ENCODE measurements at places on chromosomes 16 and 17. TPM values are rescaled to one million over a fixed set of nuclear protein-coding genes. Genes with fewer than 3 reads are reported as not detected.
A peak's percentile ranks its signal among the peaks of the same experiment; 100 is the strongest.

Gene ITGAD
- not detected for total RNA-seq

Gene IRX6
- total RNA-seq: 0.82 TPM

DNA sequence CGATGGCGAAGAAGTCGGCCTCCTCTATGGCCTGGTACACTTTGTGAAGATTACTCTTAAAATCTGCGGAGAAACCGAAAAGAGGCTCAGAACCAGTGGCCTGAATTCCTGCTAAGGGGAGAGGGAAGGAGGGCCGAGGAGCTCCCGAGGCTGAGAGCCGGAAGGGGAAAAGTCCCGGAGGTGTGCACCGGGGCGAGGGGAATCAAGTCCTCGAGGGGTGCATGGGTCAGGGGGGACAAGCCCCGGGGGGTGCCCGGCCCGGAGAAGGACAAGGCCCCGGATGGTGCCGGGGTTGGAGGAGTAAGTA lies 495 bp downstream of the PARN start:
- DNase-seq: peak; percentile 37

DNA sequence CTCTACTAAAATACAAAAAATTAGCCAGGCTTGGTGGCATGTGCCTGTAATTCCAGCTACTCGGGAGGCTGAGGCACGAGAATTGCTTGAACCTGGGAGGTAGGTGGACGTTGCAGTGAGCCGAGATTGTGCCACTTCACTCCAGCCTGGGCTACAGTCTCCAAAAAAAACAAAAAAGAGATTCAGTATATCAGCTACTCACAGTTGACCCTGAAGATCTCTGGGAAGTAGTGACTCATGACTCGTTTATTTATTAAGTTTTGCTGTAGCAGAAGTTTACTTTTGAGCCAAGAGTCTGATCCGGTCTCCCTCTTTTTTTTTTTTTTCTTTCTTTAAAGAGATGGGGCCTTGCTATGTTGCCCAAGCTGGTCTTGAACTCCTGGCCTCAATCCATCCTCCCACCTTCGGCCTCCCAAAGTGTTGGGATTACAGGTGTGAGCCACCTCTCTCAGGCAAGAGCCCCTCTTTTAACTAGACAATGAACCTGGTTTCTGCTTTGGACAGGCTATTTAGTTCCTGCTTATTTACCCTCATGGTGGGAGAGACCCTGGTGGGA lies 4.4 kb downstream of the MVP start:
- DNase-seq: no peak

- no peak for DNase-seq
Observed at GRCh38 chr17:1548032-1548431, 14.6 kb downstream of the PITPNA start.

DNA sequence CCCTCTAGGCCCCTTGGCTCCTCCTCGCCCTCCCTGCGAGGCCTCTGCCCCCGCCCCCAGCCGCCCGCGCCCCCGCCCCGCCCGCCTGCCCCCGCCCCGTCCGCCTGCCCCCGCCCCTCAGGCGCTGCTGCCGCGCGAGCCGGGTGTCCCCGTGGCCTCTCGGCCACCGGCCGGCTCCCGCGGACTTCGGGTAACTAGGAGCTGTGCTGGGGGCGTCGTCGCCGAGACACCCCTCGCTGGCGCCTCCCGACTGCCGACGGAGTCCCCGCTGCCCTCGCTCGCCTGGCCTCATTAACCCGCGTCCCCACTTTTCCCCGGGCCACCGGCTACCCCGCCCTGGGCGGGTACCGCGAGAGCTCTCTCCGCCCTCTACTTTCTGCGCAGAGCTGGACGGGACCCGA lies at the start of gene TLCD1:
TLCD1 (minus strand) TSS at position 8 of the 401 bp plus-strand sequence. CDS start 136 bp downstream, outside the sequence.
- no peak for DNase-seq

Gene CRK
- total RNA-seq: 119 TPM

Measured in endothelial cell (in vitro differentiated cells).